Activated naive CD4-positive, alpha-beta T cell (primary cell): ENCODE measurements at places on chromosomes 1 and 21.

DNA sequence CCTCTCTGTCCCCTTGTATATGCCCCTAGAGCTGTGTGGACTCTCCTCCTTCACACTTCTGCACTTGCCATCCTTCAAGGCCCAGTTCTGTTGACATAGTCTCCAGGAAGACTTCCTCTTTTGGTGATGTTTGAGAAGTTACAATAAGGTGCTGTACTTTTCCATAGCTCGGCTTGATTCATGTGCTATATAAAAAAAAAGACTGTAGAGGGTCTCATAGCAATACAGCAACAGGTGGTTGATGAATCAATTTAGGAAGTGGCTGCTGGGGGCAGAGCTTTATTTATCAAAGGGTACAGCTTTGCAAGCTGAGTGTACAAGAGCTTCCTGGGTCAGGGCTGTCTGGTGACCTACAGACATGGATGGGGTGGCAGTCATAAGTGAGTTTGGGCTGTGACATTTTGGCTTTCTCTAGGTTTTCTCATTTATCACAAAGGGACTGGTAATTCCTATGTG is 102.7 kb downstream of the RUNX1 start:
- DNase-seq = no peak

DNA sequence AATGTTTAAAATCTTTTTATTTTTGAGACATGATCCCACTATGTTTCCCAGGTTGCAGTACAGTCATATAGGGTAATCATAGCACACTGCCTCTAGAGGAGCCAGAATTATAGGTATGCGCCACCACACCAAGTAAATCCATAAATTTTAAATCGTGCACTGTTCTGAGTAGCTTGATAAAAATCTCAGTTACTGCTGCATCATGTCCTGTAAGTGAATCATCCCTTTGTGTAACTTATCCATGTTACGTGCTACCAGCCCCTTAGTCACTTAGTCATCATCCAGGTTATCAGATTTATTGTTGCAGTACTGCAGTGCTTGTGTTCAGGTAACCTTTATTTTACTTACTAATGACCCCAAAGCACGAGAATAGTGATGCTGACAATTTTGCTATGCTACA is 1770.9 kb downstream of the BRINP3 start:
- no peak for DNase-seq

DNA sequence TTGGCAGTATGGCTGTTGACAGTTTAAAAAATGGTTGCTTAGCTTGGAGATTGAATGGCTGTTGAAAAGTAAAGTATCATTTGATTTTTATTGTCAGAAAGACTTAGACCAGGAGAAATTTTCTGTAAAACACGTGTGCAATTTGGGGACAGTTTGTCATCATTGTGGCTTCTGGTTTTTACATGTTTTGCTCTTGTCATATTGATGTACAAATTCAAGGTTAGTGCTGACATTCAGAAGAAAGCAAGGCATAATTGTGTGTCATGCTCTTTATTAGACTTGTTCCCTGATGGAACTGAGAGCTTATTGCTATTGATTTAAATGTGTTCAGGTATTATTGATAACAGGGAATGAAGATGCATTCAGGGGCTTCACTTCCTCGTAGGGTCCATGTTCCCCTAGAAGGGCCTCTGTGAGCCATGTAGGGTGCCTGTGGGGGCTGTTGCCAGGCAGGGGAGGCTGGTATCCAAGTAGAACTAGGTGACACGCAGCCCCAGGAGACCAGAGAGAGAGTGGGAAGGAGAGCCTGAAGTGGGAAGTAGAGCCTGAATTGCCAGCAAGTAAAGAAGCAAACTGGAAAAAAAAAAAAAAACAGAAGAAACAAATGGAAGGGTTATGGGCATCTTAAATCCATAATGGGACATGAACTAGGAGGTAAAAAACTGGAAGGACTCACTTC is 32.7 kb upstream of the PLXNA2 start:
- no peak for DNase-seq

GRCh38 chr1:202632241-202632640 is 78.0 kb downstream of the SYT2 start:
- no peak for DNase-seq

DNA sequence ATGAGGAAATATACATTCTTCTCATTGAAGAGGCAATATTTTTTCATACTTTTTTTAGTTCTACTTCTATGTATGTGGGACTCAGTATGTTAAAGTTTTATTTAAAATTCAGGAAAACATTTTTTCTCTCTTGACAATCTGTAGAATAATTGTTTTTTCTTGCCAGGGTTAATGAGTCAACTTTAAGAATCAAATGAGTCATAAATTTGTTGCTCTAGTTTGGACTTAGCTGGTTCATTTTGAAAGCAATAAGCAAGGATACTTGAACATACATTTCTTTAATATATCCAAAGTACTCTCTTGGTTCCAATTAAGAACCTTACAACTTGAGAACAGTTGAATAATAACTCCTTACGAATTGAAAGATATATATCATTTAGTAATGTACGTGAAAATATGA is 1145.3 kb upstream of the B3GALT2 start:
- DNase-seq = no peak

GRCh38 chr1:109218516-109218915 is 4.8 kb downstream of the SARS1 start:
- DNase-seq = no peak

DNA sequence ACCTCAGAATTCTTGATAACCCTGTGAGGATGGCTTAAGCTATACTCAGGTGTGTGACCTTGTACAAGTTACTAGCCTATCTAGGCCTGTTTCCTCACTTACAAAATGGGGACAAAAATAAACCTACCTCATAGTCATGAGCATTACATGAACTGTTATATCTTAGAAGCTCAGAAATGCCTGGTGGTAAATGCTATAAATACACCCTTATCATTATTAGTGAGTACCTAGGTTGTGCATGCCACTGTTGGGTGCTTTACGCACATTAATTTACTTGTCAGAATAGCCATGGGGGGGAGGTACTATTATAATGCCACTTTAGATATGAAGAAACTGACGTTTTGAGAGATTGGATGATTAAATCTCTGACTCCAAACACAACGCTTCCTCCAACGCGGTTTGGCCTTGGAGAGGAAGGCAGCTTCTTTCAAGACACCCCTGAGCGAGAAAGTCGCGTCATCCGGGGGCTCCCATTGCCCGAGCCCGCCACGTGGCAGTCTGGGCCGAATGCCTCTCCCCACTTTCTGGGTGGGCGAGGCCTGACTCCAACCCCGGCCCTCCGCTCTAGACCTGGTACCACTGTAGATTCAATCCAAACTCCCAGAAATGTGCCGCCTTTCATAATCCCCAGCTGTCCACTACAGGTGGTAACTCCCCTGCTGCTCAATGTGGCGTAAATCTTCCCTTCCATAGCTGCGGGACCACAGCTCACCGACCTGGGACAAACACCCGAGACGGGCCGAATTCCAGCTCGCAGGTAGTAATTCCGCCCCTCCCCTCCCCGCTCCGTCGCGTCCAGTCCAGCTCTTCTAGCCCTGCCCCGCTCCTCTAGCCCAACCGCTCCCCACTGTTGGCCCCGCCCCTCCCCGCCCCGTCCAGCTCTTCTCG is 771 bp upstream of the RAD54L start:
- peak; percentile 26 for DNase-seq

DNA sequence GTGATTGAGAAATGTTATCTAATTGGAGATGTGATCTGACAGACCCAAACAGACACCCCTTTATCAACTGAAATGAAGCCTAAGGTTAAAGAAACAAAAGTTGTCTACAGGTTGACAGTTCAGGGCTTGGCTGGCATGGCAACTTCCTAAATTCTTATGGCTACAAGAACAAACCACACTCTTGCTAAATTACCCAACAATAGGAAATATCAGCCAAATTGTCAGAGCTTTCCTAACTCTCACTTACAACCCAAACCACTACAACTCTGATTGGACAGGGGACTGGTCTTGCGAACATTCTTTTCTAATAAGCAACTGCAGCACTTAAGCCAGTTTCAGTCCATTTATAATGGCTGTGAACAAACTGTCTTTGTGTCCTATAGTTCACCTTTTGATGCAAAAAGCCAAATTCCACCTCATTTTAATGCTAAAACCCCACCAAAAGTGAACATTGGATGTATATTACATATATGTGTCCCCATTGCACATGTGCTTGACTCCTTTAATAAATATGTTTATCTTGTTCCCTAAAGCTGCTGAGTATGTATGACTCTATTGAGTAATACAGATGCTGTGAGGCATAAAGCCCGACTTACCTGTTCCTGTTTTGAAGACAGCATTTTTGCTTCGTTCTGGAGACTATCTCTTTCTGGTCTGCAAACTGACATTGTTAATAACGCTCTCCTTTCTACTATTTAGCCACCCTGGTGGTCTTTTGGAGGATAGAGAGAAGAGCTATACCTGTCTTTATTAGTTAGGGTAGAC is 101.3 kb upstream of the HMCN1 start:
- no peak for DNase-seq

GRCh38 chr1:26890467-26890796 is 349 bp upstream of the GPN2 start:
- DNase-seq = no peak

DNA sequence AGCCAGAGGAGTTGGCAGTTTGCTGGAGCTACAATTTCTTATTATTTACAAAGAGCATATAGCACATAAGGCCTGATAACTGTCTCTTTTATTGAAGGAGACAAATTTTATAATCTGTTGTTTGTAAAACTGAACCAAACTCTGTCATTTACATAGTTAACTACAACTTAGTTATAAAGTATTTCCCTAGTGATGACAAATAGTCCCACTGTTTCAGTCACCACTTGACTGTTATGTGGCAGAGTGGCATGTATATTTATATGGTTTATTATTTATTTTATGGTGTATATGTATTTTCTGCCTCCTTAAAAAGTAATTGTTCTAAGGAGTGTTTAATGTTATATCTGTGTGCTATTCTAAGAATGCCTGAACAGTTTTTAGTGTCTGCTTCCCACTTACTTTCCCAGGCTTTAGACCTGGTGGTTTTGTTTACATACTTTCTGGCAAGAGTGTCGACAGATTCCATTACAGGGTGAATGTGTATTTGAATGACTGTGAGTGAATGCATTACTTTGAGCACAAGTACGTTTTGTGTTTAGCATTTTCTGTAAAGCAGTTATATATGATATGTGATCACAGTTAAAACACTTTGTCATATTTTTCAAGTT is 10.0 kb downstream of the TSEN15 start:
- no peak for DNase-seq

- DNase-seq = no peak
These were observed 148.5 kb downstream of the DHRS3 start for GRCh38 chr1:12469493-12469892.

- no peak for DNase-seq
These were observed 60.4 kb upstream of the IFNAR2 start for GRCh38 chr21:33169359-33169758.

DNA sequence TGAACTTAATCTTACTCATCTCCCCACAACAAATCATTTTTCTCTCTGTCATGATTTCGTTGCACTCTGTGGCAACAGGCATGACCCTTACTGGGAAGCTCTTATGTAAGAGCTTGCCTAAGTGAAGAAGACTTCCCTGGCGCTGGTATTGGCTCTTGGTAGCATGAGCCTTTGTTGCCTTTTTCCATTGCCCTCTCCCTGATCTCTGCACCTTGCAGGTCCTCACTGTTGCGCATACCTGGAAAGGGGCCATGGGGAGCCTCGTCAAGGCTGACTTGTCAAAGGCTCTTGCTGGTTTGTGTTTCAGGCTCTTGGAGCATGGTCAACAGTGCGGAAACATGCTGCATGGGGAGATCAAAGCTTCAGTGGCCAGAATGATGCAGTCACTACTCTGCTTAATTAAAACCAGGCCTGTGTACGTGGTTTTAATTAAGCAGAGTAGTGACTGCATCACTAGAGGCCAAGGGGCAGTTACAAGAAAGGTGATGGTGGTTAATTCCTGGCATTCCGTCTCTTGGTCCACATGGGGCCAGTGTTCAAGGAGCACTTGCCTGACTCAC is 141.3 kb downstream of the SPATA46 start:
- DNase-seq = no peak

DNA sequence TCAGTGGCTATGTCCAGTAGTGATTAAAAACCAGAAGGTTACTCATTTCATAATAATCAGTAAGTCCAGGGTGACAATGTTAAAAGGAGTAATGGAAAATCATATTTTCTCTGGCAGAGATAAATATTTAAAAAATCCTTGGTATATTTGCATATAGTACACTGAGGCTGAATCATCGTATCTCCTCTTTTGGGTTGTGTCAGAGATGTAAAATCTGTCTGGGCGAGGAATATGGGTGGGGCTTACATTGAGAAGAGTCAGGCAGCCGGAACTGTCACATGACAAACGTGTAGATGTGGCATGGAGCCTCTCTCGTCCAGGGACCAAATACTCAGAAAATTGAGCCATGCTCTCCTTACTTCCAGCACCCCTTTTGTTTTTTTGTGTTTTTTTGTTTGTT is 120.9 kb downstream of the FMN2 start:
- DNase-seq = no peak

DNA sequence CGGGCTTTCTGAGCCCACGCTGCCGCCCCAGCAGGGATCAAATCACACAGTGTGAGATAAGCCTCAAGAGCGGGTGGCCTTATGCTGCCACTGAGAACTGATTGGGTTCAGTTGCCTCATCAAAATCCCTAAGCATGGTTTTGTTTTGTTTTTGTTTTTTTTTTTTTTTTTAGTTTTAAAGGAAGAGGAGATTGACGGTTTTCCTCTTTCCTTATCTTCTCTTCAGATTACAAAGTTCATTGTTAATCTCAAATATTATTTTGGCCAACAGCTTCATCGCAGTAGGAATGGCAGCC is 651 bp downstream of the COA6 start:
- no peak for DNase-seq
